ENCODE measurements at places on chromosomes 11 and 22.

DNA sequence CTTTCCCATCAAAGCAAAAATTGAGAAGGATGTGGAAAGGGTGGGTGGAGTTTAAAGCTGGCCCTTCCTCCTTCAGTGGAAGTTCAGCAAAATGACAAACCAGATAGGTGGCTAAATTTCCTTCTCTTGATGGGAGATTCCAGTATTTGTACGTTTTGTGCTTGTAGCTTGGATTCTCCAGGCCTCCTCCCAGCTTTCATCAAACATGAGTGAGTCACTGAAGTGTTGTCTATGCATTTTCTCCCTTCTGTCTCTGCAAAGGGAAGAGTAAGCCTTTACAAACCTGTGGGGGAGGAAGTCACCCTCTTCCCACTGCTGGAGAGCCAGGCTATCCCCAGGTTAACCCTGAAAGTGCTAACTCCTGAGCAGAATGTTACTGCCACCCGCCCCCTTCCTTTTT lies 6.4 kb downstream of the MARK2 start:
- no peak for DNase-seq

DNA sequence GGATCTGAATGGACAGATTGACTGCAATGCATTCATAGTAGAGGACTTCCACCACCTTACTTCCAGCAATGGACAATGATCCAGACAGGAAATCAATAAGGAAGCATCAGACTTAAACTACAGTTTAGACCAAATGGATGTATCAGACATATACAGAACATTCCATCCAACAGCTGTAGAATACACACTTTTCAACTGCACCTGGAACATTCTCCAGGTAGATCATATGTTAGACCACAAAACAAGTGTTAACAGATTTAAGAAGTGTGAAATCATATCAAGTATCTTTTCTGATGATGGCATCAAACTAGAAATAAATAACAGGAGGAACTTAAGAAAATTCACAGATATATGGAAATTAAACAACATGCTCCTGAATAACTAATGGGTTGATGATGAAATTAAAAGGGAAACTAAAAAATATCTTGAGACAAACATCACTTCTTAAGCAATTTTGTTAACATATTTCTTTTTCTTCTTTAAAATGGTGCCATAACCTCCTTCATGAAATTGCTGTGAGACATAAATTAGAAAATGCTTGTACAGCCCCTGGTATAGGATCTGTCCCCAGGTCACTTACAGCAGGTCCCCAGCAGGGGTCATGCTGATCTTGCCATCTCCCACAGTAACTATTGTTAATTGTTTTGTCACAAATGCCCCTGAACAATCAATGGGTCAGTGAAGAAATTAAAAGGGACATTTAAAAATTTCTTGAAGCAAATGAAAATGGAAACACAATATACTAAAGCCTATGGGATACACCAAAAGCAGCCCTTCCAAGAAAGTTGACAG lies 100.0 kb upstream of the OR4B1 start:
- DNase-seq = no peak

GRCh38 chr11:110509472-110509871 lies 79.7 kb downstream of the FDX1 start:
- DNase-seq = no peak

- DNase-seq = no peak
Observed at GRCh38 chr11:77189588-77190210, 61.7 kb downstream of the MYO7A start.

DNA sequence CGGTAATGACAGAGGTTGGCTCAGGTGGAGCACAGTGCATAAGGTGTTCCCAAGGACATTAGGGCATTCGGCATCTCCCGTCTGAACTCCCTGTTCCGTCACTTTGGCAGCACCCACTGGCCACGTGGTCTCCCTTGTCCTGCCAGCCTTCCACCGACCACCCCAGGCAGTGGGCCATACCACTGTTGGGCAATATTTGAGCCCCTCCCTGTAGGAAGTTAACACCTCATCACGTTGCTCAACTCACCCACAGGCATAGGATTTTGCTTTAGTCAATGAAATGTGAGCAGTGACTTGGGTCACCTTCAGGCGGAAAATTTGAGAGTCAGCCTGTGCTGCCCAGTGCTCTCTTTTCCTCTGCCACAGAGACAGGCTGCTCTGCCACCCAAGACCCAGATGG lies 44.0 kb downstream of the SERPINH1 start:
- no peak for DNase-seq

GRCh38 chr22:26570115-26570514 lies 19.8 kb downstream of the TPST2 start:
- no peak for DNase-seq

- no peak for DNase-seq
Observed at GRCh38 chr22:45421349-45422055, 8.0 kb downstream of the RIBC2 start.

DNA sequence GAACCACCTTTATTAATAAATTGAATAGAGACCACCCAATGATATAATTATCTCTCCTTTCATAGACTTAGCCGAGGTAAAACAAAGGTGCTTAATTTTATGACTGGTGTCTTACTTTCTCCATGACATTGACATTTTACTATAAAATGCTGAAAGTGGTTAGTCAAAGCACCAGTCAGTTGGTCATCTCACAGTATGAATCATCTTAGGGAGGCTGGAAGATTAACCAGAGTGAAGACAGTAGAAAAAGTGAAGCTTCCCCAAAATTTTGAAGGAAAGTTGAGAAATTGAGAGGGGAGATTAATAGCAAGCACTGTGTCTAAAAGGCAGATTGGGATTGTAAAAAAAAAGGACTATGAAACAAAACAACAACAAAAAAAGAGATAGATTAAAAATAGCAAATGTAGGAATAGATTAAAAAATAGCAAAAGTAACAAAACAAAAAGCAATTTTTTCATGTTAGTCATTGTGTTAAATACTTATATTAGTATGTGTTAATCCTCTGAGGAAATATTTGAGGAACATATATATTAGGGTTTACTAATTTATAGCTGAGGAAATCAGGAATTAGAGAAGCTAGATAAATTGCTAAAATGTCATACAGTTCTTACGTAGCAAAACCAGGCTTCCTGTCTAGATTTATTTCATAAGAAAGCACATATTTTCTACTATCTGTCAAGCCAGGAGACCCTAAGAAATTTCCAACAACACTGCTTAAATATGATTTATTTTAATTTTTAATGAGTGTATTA lies 557.3 kb upstream of the ANO5 start:
- DNase-seq = no peak

GRCh38 chr11:126400479-126400878 lies 45.0 kb downstream of the ST3GAL4 start:
- no peak for DNase-seq

DNA sequence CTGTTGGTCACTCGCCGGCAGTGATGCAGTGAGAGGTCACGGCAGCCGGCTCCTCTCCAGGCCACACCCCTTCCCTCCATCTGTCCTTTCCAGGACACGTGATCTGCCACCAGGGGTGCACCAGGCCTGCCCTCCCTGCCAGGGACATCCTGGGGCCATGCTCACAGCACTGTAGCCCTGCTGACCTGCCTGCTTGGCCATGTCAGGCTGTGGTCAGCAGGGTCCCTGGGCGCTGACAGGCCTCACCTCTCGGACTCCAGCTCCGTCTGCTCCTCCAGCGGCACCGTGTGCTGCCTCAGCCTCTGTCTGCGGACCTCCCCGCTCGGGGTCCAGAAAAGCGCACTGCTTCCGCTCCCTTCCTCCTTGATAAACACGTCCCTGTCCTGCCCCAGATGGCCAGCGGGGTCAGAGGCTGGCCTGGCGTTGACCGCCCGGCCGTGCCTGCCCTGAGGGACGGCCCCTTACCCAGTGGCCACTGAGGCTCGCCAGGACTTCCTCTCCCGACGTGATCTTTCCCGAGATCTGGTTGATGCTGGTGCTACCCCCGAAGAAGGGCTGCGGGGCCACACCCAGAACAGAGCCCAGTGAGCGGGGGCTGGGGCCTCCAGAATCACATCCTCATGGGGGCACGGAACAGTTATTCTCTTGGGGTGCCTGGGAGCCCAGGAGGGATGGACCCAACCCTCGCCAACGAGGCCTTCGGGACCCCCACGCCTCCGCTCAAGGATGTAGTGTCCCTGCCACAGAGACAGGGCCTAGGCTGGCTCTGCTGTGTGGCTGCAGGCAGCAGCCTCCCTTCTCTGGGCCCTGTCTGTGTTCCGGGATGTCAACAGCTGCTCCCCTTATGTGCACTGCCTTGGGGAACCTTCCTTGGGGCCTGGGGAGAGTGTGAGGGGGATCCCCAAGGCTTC lies 36.3 kb upstream of the CARS1 start:
- no peak for DNase-seq

All from lower leg skin (tissue), 4 donors.